ENCODE measurements at places on chromosomes 3 and 15. TPM values are rescaled to one million over a fixed set of nuclear protein-coding genes. Genes with fewer than 3 reads are reported as not detected.

The SLC12A1 gene
- total RNA-seq, result not detected

The MUC13 gene
- total RNA-seq, result not detected

The SCN11A gene
- 0.08 TPM for total RNA-seq

The PRR23E gene
- not detected for total RNA-seq

The UROC1 gene
- not detected for total RNA-seq

The AADACL2 gene
- not detected for total RNA-seq

The KBTBD13 gene
- 4.4 TPM for total RNA-seq

The PLCD1 gene
- total RNA-seq, result 15.5 TPM

The MBD4 gene
- 26.4 TPM for total RNA-seq

The FANCD2OS gene
- total RNA-seq, result not detected

The TGM5 gene
- total RNA-seq, result not detected

The CD86 gene
- 5.1 TPM for total RNA-seq

The REC114 gene
- 4.6 TPM for total RNA-seq

The CCR5 gene
- 1.1 TPM for total RNA-seq

The SERPINI2 gene
- 2.2 TPM for total RNA-seq

The C2CD4A gene
- total RNA-seq, result 0.16 TPM

The LYSMD2 gene
- total RNA-seq, result 8.5 TPM

The STAC gene
- 0.33 TPM for total RNA-seq

The NR1I2 gene
- total RNA-seq, result not detected

The SLC28A1 gene
- 0.12 TPM for total RNA-seq

The CLDN11 gene
- total RNA-seq, result 15.8 TPM

The TYRO3 gene
- 4.1 TPM for total RNA-seq

The CDHR4 gene
- 0.20 TPM for total RNA-seq

The ESYT3 gene
- total RNA-seq, result 1.6 TPM

The GOLGA8O gene
- not detected for total RNA-seq

The TPRG1 gene
- total RNA-seq, result 2.1 TPM

Measured in right atrium auricular region (tissue), 2 donors.